Fibroblast of upper back skin (primary cell): ENCODE measurements at places on chromosomes 7 and 10.

GRCh38 chr7:157577061-157577460, 240.3 kb downstream of the DNAJB6 start:
- DNase-seq: no peak

DNA sequence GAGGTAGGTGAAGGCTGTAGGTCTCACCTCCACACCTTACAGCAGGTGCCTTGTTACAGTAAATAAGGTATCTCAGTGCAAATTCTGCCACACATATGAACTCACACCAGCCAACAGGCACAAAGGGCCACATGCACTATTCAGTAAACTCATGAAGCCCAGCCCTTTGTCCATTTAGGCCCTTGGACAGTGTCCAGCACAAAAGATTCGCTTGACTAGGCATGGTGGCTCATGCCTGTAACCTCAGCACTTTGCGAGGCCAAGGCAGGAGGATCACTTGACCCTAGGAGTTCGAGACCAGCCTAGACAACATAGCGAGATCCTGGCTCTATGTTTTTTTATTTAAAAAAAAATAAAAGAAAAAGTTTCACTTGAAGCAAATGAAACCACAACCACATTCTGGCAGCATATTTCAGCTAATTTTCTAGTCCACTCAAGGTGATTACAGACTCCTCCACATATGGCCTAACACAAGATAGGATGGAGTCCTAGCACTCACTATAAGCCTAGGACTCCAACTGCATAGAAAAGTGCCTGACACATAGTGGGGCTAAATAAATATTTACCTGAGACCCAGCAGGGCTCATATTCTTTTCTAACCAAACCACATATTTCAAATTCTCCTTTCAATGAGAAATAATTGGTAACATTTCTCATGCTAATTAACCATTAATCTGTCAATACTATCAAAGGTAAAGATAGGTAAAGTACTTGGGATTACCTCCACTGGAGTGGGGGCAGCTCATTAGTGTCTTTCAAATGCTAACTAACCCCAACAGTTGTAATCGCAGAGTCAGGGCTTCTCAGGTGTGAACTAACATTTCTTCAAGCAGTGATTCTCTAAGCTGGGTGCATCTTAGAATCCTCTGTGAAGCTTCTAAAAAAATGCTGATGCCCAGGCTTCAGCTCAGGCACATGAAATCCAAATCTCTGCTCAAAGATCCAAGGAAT, 4.5 kb upstream of the ANKRD1 start:
- no peak for DNase-seq

DNA sequence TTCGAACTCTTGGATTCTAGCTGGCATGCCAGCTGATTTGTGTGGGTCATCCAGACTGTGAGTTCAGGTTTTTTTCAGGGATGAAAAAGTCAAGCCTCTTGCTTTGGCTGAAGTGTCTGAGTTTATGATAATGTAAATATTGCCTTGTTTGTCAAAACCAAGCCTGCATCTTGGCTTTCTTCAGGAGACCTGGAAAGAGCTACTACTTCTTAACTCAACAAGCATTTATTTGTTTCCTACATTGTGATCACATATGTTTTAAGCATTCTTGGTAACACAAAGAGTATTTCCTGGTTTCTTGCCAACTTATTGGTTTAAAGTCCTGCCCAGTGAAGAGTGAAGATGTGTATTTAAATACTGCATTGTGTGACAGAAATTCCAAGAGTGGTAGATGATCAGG, 407.1 kb downstream of the LRMDA start:
- DNase-seq: no peak

- peak; percentile 97 for DNase-seq
Observed at GRCh38 chr10:117541909-117542705, 439 bp upstream of the EMX2 start.

GRCh38 chr7:81499262-81500116, 270.4 kb downstream of the HGF start:
- DNase-seq: peak; percentile 80

GRCh38 chr7:132897093-132897687, 184.7 kb downstream of the CHCHD3 start:
- DNase-seq: no peak

DNA sequence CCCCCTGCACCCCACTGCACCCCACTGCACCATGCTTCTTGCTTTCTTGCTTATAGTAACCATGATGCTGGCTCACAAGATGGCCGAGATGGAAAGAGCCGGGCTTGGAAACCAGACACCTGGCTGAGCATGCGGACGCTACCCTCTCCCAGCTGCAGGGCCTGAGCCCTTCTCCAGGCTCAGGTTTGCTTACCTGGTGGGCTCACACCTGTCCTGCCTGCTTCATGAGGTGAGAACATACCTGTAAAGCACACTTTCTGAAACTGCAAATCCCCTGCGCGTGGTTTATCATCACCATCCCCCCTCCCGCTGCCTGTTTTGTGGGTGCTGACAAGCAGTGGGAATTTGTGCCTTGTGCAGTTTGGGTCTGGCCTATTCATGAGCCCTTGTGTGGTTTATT, 302.7 kb downstream of the GLRX3 start:
- no peak for DNase-seq

DNA sequence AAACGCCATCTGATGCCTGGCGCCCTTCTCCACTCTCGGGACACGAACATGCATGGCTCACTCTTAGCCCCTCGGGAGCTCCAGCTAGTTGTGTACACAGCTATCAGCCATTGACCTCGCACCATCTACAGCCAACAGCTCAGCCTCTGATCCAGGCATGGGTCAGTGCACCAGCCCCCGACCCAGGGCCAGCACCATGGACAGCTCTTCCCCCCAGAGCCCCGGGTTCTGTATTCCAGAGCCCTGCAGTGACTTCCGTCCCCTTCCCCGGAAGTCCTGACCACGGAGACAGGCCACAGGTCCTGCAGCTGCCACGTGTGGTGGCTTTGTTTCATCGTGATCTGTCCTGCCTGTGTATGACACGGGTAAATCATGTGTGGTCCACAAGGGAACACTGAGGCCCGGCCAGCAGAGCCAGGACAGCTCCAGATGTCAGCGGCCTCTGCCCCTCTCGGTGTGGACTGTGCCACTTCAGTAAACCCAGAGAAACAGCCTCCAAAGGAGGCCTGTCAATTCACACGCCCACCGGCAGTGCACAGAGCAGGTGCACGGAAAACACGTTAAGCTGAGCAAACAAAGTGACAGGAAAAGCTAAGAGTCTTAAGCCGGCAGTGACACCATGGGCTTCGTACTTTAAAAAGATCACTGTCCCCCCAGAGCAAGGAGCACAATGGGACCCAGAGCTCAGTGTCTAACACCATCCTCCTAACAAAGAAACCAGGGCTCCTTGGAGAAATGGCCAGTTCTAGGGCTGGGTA, 13.0 kb downstream of the STK32C start:
- DNase-seq: no peak

DNA sequence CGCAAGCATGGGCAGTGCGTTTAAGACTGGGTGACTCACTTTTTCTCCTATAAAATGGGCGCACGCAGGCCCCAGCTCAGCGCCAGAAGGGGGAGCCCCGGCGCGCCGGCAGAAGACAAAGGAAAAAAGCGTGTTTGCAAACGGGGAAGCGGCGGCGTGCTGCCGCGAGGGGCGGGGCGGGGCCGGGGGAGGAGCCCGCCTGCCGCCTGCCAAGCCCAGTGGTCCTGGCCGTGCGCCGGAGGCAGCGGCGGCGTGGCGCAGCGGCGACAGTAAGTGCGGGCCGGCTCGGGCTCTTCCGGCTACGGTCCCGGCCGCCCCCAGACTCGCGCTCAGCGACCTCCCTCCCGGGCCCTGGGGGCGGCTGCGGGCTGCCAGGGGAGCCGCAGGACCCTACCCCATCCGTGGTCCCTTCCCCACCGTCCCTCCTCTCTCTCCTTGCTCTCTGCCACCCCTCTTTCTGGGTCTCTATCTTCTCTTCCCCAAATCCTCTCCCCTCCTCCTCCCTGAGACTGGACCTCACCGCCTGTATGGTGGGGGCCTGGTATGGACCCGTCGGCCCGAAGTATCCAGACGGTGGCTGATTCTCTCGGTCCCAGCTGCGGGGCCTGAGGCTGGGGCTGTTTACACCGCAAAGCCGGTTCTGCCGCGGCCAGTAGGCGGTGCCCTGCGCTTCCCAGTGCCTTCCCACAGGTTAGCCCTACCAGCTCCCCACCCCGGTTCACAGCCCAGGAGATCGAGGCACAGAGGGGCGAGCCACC, at the start of gene SLC29A3:
TSS of gene SLC29A3 (plus strand) at position 218 of the 758 bp plus-strand sequence. CDS start at position 269, 51 bp downstream.
- DNase-seq: peak; percentile 78

GRCh38 chr10:69872323-69872722, 70.6 kb downstream of the COL13A1 start:
- no peak for DNase-seq

DNA sequence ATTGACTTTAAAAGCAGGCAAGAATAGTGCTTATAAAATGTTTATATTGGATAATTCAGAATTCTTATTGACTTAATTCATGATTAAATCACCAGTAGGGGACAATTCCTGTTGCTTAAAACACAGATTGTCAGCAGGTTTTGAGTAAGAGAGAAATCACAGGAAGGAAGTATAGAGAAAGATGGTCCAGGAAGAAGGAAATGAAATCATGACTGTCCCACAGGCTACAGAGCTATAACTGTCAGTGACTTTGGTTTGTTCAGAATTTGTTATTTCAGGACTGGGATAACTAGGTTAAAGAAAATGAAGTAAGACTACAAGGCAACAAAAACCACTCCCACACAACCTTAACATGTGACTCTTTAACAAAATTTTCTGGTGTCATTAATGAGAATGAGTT, 6.8 kb downstream of the GNGT1 start:
- DNase-seq: no peak

- DNase-seq: no peak
Observed at GRCh38 chr7:67489881-67490280, 493.2 kb downstream of the TYW1 start.

DNA sequence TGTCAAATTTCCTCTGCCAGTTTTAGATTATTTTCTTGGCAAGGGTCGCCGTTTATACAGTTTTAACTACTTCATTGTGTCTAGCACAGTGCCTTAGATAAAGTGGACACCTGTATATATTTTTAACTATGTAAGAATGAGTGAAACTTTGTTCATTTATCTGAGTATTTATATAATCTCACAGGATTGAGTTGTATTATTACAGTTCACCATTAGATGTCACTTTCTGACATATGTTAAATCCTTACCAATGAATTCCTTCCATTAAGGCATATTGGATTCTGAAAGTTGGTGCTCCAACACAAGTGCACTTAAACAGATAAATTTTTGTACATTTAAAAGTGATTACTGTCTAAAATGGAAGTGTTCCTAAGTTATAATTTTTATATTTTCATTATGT, 43.0 kb downstream of the ZMYND11 start:
- peak; percentile 49 for DNase-seq

DNA sequence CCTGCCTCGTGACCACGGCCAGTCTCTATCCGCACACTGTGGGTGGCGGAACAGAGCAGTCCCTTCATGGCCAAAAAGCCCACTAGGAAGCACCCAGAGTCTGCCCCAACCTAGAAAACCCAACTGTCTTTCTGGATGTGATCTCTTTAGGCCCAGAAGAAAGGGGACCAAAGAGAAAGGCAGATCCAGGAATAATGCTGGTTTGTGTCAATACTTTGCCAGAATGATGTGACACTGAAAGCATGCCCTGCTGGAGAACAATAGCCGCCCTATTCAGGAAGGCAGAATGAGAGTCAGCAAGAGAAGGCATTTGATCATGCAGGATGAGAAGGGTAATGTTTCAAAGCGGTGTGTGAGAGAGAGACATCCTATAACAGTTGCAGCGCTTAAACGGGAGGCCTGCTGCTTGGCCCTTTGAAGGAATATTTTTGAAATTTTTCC, 274.7 kb downstream of the USP6NL start:
- DNase-seq: no peak

DNA sequence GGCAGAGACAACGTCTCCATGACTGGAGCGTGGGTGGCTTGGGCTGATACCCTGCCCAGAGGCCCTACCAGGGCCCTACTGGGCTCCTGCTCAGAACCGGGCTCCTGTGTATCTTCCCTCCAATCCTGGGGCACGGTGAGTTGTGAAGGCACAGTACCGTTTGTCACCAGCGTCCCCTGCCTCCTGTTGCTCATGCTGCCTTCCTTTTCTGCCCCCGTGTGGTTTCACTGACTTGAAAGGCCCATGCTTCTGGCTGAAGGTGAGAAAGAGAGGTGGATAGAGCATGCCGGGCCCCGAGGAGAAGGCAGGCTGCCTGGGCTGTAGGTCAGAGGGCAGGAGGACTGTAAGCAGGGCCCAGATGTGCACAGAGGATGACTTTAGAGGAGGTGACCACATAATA, 9.1 kb upstream of the DMBT1 start:
- no peak for DNase-seq

DNA sequence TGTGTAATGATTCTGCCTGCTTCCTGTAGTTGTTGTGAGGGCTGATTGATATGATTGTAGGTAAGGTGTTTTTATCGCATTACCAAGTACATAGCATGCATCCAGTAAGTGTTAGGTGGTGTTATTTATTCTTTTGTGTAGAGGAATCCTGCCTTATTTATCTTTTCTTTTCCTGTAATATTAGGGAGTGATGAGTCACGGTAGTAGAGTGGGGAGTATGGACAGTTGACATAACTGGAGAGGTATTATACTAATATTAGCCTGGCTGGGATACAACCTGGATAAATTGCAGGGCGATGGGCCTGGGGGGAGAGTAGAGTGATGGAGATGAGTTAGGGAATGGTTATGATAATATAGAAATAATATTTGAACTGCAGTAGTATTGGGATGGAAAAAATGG, 9.8 kb downstream of the SDK1 start:
- DNase-seq: no peak
